ENCODE measurements at places on chromosomes 4 and X.
A peak's percentile ranks its signal among the peaks of the same experiment; 100 is the strongest.

DNA sequence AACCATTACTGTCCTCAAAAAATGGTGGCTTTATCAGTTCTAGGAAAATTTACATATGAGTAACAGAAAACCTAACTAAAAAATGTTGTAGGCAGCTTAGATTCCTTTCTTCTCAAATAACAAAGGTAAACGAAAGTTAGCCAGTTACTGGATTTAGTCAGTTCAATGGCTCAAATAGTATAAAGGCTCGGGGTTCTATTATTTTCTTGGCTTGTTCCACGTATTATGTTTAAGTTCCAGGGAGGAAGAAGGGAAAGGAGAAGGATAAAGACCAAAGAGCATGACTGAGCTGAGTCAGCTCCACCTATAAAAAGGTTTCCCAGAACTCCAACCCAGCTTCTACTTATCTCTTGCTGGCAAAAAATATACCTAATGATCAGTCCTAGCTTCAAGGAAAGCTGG is 41.0 kb upstream of the MAB21L2 start:
- no peak for DNase-seq

DNA sequence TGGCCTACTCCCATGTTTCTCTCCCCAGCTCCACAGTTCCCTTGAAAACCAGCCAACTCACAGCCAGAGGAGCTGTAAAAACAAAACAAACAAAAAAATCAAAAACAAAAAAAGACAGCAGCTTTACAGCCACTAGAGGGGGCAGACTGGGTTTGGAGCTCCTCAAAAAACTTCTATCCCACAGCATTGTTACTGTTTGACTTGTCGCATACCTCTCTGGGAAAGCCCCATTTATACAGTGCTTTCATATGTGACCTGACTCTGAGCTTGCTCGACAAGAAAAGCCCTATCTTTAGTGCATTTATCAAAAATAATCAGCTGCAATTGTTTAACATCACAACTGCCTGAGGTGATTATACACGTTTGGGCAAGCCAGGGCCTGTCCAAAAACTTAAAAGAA is 21.6 kb downstream of the TSPAN6 start:
- DNase-seq, result peak; percentile 28

DNA sequence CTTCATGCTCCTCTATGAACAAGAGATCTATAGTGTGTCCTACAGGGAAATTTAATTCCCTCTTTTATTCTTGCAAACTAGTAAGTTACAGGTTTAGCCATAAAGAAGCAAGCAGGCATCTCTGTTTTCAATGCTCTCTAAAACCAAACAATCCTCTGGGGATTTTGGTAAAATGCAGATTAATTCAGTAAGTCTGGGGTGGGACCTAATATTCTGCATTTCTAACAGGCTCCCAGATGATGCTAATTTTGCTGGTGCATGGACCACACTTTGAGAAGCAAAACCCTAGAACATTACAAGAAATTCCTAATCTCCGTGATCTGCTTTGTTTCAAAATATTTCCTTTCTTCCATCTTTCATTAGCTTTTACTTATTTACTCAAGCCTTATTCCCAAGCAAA is 344.9 kb downstream of the PACRGL start:
- no peak for DNase-seq

- DNase-seq, result no peak
Observed at GRCh38 chrX:1492421-1493012, 39.8 kb upstream of the ASMTL start.

- no peak for DNase-seq
Observed at GRCh38 chrX:120408168-120408567, 46.3 kb downstream of the ATP1B4 start.

DNA sequence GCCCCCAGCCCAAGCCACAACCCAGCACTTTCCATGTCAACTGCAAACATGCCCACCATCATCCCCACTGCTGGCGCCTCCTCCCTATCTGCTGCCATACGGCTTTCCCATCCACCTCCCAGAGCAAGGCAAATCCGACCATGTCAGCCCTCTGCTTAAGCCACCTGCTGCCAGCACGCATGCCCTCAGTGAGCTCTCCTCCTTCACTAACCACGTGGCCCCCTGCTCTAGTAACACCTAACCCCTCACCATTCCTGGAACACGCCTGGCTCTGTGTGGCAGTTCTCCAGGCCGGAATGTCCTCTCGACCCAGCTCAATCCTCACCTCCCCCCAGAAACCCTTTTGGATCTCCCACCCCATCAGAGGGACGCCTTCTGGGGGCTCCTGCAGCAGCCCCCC is 17.4 kb downstream of the BCAP31 start:
- no peak for DNase-seq

- DNase-seq, result no peak
Observed at GRCh38 chr4:13892739-13893105, 265.2 kb upstream of the BOD1L1 start.

GRCh38 chrX:129659141-129659540 is 4.4 kb upstream of the APLN start:
- DNase-seq, result peak; percentile 12

GRCh38 chrX:155767051-155767875 is 113.9 kb upstream of the VAMP7 start:
- peak; percentile 83 for DNase-seq

DNA sequence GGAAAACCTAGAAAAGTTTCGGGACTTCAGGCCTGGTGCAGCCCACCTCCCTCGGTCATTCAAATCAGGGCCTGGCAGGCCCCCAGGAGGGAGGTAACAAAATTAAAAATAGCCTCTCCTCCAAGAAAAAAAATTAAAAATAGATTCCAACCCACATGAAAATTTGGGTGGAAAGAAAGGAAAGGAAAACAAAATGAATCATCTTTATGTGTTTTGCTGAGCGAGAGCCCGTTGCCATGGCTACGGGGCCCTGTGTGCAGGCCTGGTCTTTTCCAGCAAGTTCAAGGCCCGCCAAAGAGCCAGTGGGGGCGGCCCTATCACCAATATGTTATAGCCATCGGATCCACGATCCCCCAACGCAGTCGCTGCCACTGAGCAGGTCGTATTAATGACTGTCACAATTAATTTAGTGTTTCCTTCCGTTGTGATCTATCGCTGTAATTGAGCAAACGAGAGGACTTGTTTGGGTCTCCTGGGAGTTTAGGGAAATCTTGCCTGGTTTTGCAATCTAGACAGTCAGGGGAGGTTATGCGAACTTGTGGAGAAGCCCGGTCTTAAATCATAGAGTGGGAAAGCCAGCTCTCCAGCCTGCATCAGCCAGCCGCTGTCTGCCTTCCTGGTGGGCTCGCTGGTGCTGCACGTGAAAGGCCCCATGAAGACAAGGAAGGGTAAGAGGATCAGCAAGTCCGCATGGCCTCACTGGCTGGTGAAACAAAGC is 452.4 kb downstream of the BCOR start:
- DNase-seq, result peak; percentile 80

GRCh38 chr4:157706155-157706554 is 466.7 kb downstream of the GASK1B start:
- no peak for DNase-seq

- no peak for DNase-seq
Observed at GRCh38 chr4:162341533-162341932, 177.7 kb upstream of the FSTL5 start.

DNA sequence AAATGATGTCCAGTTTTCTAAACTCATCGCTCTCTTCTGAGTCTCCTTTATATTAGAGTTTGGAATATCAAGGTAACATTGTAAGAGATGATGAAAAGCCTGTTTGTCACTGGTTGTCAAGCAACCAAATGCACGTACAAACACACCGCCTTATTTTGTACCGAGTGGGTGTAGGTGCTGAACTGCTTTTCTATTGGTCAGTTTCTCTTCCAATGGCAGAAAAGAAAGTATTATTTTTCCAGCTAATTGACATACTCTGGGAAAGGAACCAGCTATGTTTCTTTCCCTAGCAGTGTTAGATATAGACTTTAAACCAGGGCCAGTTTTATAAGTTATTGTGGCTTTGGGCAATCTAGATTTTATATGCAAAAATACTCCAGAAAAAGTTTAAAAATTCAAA is 6.6 kb upstream of the PPM1K start:
- DNase-seq, result peak; percentile 17

DNA sequence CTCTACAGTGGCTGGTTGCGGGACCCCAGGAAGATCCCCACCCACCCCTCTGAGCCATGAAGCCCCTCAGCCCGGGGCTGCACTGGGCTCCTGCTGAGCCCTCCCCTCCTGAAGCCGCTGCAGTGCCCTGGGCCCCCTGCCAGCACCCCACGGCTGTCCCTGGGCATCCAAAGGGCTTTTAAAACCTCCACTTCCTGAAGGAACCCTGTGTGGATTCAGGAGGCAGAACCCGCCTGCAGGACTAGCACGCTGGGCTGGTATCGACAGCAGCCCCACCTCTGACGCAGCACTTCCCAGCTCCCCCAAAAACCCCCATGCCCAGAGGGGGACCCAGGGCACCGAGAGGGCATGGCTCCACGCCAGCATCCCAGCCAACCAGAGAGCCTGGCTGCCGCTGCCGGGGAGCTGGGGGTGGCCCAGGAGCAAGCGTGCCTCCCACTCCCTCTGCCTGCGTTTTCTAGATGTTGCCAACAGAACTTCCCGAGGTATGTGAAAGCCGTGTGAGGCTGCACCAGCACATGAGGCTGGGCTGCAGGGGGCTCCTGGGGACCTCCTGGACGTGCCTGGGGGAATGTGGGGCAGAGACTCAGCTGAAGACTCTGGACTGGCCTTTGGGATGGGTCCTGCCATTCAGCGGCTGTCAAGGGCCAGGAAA is 6.3 kb downstream of the MXD4 start:
- DNase-seq, result no peak

GRCh38 chr4:152016303-152016620 is 255.5 kb upstream of the GATB start:
- DNase-seq, result no peak

GRCh38 chr4:6529021-6529420 is 46.0 kb upstream of the MAN2B2 start:
- DNase-seq, result no peak

All from foreskin fibroblast (primary cell).